ENCODE measurements at places on chromosomes 4 and X. TPM values are rescaled to one million over a fixed set of nuclear protein-coding genes. Genes with fewer than 3 reads are reported as not detected.

- H3K27ac ChIP-seq = no peak overlapping the region
- peaks cover 5% of the 10 kb centered on the region for H3K27me3 ChIP-seq
- no peaks in the 10 kb centered on the region for H3K36me3 ChIP-seq
- ATAC-seq = no peak
- no peak overlapping the region for H3K4me3 ChIP-seq
Measured at GRCh38 chr4:78671903-78672815, 104.0 kb upstream of the BMP2K start.

DNA sequence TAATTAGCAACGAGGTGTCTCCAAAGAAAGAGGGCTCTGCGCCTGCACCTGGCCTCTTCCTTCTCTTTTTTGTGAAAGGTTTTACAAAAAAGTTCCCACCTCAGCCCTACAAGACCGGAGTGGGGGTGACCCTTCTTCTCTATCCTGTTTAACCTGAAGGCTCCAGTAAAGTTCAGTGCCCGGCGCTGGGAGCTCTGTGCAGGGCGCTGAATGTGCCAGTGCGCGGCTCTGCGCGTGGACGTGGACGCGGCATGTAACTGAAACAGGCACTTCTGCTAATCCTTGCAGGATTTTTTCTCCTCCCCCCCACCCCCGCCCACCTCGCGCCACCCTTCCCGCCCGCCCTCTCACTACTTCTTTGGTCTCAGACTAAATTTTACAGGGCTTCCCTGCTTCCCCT lies 2.4 kb downstream of the GPR50 start:
- H3K4me3 ChIP-seq = peak overlapping the region; percentile 59
- no peak overlapping the region for H3K27ac ChIP-seq
- no peak for ATAC-seq

DNA sequence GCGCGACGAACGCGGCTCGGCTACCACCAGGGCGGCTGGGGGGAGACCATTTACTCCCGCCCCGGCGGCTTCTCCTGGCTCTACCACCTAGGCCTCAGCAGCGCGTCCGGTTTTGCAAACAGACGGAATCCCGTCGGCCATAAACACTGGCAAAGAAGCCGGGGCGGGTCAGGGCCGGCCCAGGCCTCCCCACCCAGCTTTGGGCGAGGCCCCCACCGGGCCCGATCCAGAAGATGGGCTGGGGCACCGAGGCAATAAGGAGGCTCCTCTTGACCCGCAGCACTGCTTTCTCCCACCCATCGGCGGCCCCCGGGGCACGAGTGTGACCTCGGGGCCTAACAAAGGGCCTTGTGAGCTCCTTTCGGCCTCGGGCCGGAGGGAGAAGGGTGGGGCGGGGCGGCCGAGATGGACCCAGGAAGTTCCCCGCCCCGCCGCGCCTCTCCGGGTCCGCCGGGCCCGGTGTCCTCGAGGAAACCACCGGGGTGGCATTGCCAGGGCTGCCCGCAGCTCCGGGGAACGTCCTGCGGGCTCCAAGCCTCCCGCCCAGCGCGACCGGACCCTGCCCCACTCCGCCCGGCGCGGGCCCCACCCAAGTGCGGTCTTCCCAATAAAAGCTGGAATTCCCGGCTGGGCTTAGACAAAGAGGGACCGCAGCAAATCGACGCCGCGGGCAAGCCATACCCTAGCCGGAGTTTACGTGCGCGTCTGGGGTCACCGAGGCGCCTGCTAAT lies 5.9 kb downstream of the BCOR start:
- peaks cover 17% of the 10 kb centered on the region for H3K4me1 ChIP-seq
- H3K36me3 ChIP-seq = peaks cover 47% of the 10 kb centered on the region
- ATAC-seq = no peak
- H3K27ac ChIP-seq = no peak overlapping the region
- no peaks in the 10 kb centered on the region for H3K27me3 ChIP-seq
- peak overlapping the region; percentile 96 for H3K4me3 ChIP-seq

- H3K4me1 ChIP-seq = peaks cover 12% of the 10 kb centered on the region
- peaks cover 12% of the 10 kb centered on the region for H3K36me3 ChIP-seq
- ATAC-seq = peak; percentile 82
- H3K27ac ChIP-seq = peak overlapping the region; percentile 4
- no peaks in the 10 kb centered on the region for H3K27me3 ChIP-seq
Measured at GRCh38 chr4:38078590-38079421, 118.6 kb downstream of the PTTG2 start.

GRCh38 chr4:24741910-24742309 lies 53.5 kb upstream of the SOD3 start:
- H3K27ac ChIP-seq = no peak overlapping the region
- H3K4me3 ChIP-seq = no peak overlapping the region
- peaks cover 3% of the 10 kb centered on the region for H3K27me3 ChIP-seq
- no peaks in the 10 kb centered on the region for H3K4me1 ChIP-seq
- H3K36me3 ChIP-seq = no peaks in the 10 kb centered on the region

DNA sequence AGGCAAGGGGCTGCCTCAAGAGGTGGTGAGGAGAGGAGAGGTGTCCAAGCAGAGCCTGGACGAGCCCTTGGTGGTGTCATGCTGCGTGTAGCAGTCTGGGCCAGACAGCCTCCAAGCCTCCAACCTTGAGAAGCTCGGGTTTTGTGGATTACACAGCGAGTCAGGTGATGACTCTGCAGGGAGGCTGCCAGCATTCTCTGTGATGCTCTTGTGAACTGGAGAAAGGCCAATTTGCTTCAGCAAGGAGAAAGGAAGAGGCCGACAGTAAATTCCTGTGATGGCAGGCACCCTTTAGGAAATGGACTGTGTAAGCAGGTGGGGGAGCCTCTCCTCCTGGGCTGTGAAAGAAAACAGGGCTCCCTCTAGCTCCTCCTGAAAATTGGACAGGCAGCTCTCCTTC lies 36.0 kb upstream of the CD99L2 start:
- no peak for ATAC-seq
- peaks cover 4% of the 10 kb centered on the region for H3K27me3 ChIP-seq
- no peaks in the 10 kb centered on the region for H3K36me3 ChIP-seq
- no peaks in the 10 kb centered on the region for H3K4me1 ChIP-seq
- H3K27ac ChIP-seq = no peak overlapping the region

Gene RASGEF1B
- total RNA-seq = 8.1 TPM

Gene BMP3
- total RNA-seq = not detected

Gene NPNT
- total RNA-seq = not detected

Gene GPR143
- not detected for total RNA-seq

Gene HDAC8
- 18.4 TPM for total RNA-seq

Gene ZNF732
- not detected for total RNA-seq

Gene OPHN1
- 0.95 TPM for total RNA-seq

Gene NEIL3
- total RNA-seq = 25.7 TPM

Gene TNMD
- total RNA-seq = not detected
